ENCODE measurements at places on chromosomes 3 and 15.
A peak's percentile ranks its signal among the peaks of the same experiment; 100 is the strongest.

DNA sequence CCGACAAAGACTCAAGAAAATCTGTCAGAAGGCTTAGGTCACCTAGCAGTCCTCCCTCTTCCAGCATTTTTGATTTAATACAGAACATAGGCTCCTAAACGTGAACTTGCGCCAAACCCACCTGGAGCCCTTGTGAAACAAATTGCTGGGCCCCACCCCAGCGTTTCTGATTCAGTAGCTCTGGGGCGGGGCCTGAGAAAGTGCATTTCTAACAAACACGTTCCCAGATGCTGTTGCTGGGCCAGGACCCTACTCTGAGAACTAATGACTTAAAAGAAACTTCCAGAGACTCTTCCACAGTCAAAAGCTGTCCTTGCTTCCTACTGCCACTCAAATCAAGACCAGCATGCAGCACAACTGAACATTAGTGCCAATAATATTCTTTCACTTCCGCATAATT, 198.1 kb downstream of the PDZRN3 start:
- DNase-seq, result no peak

DNA sequence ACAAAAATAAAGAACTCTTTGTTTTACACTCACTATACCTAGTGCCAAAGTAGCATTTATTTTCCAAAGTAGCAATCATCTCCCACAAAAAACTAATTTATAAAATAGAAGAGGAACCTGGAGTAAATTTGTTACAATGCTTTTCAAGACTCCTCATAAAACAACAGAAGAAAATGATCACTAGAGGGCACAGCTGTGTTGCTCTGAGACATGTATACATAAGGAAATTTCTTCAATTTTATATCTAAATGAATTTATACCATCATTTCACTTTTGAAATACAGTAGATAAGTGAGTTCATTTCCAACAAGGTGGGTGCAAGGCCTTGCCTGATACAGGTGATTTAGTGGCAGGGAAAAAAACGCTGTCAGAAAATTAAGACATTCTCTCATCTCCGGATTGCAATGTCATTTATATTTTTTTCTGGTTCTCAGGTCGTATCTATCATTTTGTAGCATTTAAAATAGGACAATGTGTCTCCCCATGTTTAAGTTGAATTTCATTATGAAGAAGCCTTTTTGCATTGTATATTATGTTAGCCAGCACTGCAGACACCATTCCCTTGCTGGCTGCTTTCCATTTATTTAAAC, 25.3 kb upstream of the ARHGEF26 start:
- DNase-seq, result no peak

GRCh38 chr15:69978603-69979002, 119.1 kb downstream of the TLE3 start:
- no peak for DNase-seq

DNA sequence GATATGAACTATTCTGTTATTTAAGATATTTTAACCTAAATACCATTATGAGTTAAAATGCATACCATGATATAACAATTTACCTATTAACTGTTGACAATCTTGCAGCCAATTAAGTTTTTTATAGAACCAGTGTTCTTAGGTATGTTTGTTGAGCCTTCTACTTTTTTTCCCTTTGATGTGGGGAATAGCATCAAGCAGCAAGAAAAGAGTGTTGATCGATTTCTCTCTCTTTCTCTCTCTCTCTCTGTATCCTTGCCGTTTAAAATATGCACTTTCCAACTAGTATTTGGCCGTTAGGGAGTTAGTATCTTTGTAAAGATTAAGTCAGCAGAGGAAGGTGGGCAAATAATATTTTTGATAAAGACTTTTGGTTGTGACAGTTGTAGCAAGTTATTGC, 5.9 kb downstream of the CHD2 start:
- no peak for DNase-seq

DNA sequence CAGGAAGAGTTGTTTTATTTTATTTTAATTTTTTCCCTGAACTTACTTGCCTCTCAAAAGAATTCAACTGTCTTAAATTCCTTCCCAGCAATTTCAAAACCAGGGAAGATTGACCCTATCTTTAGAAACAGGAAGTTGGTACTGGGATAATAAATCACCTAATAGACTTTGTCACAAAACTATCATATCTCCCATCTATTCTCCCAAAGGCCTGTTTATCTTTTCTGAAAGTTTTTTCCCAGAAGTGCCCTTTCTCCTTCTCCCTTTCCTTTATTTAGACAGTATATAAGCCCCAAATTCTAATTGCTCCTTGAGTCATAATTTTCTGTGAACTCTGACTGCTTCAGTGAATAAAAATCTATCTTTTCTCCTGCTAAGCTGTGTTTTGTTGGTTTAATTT, 2.9 kb upstream of the RNF7 start:
- no peak for DNase-seq

GRCh38 chr3:24963762-24964625, 464.1 kb upstream of the RARB start:
- peak; percentile 12 for DNase-seq

DNA sequence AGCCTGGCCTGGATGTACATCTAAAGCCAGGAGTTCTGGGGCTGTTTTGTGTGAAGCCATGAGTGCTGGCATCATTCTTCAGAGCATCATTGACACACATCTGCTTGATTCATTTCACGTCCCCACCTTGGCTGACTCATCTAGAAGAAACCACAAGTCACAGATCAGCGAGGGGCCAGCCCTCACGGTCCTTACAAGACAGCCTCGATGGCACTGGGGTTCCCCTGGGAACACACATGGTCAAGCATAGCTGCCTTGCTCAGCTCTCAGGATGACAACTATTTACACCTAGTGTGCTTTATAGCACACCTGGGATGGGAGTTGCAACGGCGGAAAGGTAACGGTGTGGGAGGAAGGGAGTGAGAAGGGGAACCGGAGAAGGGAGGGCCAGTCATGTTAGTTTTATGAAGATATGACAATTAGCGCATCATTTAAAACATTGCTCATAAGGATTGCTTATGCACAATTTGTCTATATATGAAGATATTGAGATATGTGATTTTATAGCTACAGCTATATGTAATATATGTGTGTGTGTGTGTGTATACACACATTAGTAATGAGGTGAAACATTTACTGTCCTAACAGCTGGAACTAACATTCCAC, 227.1 kb downstream of the RPLP1 start:
- DNase-seq, result no peak

- no peak for DNase-seq
Measured at GRCh38 chr3:136547293-136547692, 204.9 kb downstream of the STAG1 start.

GRCh38 chr3:53312832-53313231, 34.5 kb downstream of the DCP1A start:
- no peak for DNase-seq

GRCh38 chr3:168591587-168591986, 495.9 kb upstream of the GOLIM4 start:
- DNase-seq, result no peak

- no peak for DNase-seq
Measured at GRCh38 chr3:138445236-138445635, 10.8 kb downstream of the ESYT3 start.

DNA sequence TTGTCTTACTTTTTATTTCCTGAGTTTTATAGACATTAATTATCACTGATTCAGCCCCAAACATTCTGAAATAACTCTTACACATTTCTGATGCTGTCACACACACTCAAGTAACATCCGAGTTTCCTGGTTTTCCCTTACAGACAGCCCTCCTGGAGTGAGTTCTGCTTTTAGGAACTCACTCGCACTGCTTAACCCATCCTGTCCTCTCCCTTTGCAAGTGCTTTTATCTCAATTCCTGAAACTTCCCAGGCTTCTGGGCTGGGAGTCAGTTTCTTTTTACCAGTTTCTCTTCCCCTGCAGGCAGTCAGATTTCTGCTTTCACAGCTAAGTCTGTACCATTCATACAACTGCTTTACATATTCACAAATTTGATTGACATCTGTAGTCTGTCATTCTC, 15.6 kb upstream of the SH3GL3 start:
- no peak for DNase-seq

GRCh38 chr3:98259-98654, 98.3 kb upstream of the CHL1 start:
- no peak for DNase-seq

DNA sequence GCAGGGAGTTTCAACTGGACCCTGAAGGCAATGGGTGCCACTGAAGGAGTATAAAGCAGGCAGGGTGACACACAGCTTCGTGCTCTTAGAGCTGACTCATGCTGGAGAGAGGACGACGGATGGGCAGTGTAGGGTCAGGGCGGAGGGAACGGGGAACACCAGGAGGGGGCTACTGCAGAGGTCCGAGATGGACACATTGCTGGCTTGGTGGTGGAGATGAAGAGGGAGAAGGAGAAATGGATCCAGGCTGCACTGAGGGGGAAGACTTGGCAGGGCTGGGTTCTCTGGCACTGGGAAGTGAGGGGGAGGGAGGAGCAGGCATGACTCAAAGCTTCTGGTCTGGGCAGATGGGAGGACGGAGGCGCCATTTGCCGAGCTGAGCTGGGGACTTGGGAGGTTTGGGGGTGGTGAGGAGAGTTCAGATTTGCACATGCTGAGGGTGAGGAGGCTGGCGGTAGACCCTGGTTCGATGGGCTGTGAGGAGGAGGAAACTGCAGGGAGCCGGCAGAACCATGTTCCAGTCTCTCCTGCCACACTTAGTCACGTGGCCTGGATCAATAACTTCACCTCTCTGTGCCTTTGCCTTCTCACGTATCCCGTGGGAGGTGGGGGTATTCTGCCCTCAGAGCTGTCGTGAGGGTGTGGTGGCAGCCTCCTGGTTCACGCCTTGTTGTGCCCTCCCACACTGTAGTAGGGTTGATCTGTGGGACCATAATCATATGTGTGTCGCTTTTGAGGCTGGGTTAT, 4.6 kb upstream of the KCTD6 start:
- DNase-seq, result no peak

DNA sequence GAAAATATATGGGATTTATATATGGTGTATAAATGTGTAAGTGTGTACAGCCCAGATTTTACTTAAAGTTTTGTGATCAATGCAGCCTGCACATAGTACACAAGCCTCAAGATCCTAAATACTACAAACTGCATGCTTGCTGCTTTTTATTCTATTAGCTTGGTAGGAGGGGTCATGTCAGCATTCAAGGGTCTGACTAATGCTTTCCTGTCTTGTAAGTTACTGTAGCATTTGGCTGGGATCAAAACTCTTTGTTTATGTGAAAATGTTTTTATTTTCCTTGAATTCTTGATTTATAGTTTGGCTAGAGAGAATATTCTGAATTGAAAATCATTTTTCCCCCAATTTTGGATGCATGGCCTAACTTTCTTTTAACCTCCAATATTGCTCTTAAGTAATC, 370.9 kb downstream of the NSUN3 start:
- DNase-seq, result no peak

DNA sequence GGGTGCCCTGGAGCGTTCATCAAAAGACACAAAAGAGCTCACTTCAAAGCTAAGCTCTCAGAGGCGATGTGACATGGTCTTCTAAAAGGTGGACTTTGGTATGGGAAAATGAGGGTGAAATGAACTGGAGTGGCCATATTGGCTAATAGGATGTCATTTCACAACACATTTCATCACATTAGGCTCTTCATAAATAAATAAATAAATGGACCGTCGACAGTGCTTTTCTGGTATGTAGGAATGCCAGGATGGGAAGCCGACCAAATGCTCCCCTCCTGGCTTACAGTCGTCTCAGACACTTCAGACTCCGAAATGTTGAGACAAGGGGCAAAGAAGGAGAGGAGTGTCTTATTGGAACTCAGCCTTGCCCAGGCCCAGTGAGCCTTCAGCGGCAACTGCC, 383.0 kb downstream of the NTRK3 start:
- no peak for DNase-seq

- DNase-seq, result no peak
Measured at GRCh38 chr3:78003090-78003489, 963.2 kb downstream of the ROBO2 start.

DNA sequence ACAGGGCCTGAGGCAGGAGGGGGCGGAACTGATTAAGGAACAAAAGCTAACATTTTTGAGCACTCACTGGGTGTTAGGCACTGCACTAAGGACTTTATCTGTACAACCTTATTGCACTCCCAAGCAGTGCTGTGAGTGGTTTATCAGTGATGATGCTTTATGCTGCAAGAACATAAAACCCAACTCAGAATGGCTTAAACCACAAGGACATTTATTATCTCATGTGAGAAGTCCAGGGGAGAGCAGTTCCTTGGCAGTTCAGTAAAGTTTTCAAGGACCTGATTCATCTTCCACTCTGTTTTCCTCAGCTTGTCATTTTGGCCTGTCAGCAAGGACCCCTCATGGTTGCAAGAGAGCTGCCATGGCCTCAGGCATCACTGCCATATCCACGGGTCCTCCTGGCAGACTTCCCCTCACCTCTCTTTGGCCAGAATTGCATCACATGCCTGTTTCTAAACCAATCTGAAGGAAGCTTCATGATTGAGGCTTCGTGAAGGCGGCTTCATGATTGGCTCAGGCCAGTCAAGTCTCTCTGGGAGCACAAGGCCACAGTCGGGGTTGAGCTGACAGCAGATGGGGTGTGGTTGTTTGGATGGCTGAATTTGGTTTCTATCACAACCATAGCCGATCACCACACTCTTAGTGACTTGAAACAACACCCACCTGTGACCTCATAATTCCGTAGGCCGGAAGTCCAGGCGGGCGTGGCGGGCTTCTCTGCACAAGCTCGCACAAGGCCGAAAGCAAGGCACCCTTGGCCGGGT, 15.8 kb downstream of the EFCC1 start:
- DNase-seq, result no peak

- peak; percentile 61 for DNase-seq
Measured at GRCh38 chr3:167653760-167654159, at the start of gene WDR49. WDR49 (minus strand) TSS chr3:167653942; CDS start chr3:167653425, 517 bp downstream.

DNA sequence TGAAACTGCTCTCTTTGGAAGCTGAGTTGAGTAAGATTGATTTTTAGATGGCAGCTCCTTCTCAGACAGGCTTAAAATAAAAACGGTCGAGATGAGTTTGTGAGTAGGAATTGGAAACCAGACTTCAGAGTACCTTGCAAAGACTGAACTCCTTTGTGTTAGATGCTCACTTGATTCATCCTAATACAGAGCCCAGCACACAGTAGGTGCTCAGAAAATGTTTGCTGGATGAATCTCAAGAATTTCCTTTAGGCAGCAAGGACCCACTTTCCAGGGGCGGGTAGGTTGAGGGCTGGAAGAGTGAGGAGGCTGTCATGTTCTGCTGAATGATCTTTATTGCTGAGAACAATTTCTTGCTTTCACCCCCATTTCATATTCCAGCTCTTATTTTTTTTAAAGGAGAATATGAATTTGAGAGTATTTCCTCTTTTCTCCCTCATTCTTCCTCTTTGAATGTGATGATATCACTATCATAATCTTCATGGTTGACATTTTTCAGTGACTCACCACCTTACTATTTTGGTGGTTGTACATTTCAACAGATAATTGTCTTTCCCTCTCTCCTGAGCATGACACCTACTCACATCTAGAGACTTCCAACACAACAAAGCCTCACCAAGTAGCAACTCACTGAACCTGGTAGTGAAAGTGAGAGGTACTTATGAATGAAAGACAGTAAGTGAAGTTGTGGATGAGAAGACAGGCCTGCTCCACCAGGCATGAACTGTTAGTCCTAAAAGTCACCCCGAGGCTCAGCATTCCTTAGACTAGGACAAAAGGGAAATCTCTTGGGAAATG, 113.3 kb downstream of the PDCD6IP start:
- no peak for DNase-seq

GRCh38 chr3:72995337-72995736, 1.3 kb upstream of the PPP4R2 start:
- no peak for DNase-seq
